Placental pericyte (primary cell): ENCODE measurements at places on chromosomes 11 and 22. TPM values are rescaled to one million over a fixed set of nuclear protein-coding genes. Genes with fewer than 3 reads are reported as not detected.

CHEK1 gene
- 11.6 and 55.7 TPM in 2 replicates for total RNA-seq

GGTLC2 gene
- total RNA-seq: not detected in 2 replicates

RNF215 gene
- total RNA-seq: 21.5 and 32.8 TPM in 2 replicates

CSF2RB gene
- total RNA-seq: under 0.01 and 0.14 TPM in 2 replicates

MED17 gene
- 25.4 and 43.4 TPM in 2 replicates for total RNA-seq

RIMBP3B gene
- total RNA-seq: 0.29 TPM in 1 of 2 replicates, not detected in the other

EMID1 gene
- not detected in 2 replicates for total RNA-seq

ANGPTL5 gene
- not detected in 2 replicates for total RNA-seq

P4HA3 gene
- 8.8 and 11.3 TPM in 2 replicates for total RNA-seq

RAG2 gene
- not detected in 2 replicates for total RNA-seq

UPK3A gene
- total RNA-seq: not detected in 2 replicates

OR51I1 gene
- total RNA-seq: not detected in 2 replicates

KDM4E gene
- total RNA-seq: not detected in 2 replicates

NOL12 gene
- 19.8 and 31.7 TPM in 2 replicates for total RNA-seq

TEAD1 gene
- 78.1 and 230 TPM in 2 replicates for total RNA-seq
